ENCODE measurements at places on chromosomes 13 and 19.

- no peak for DNase-seq
Measured at GRCh38 chr19:14059093-14059480, 2.8 kb downstream of the PALM3 start.

DNA sequence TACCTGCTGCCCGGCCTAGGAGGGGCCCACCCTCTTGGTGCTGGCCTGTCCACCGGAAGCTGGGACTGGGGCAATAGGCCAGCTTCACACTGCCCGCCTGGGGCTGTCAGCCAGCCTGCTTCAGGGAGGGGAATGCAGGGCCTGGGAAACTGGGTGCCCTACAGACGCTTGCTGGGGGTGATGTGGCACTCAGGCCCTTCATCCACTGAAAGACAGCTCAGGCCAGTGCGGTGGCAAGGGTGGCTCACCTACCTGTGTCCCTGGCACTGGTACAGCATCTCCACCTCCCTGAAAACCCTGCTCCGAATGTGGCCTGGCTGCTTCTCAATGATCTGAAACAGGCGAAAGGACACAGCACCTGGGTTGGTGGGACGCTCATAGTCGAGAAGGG is 7.8 kb downstream of the MKNK2 start:
- no peak for DNase-seq

DNA sequence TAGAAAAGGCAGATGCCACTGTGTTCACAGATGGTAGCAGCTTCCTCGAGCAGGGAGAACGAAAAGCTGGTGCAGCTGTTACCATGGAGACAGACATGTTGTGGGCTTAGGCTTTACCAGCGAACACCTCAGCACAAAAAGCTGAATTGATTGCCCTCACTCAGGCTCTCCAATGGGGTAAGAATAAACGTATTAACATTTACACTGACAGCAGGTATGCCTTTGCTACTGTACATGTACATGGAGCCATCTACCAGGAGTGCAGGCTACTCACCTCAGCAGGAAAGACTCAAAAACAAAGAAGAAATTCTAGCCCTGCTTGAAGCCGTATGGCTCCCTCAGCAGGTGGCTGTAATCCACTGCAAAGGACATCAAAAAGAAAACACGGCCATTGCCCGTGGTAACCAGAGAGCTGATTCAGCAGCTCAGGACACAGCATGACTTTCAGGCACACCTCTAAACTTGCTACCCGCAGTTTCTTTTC is 197.7 kb downstream of the ZNF737 start:
- no peak for DNase-seq

GRCh38 chr13:42875475-42876269 is 94.3 kb downstream of the FAM216B start:
- DNase-seq = no peak

DNA sequence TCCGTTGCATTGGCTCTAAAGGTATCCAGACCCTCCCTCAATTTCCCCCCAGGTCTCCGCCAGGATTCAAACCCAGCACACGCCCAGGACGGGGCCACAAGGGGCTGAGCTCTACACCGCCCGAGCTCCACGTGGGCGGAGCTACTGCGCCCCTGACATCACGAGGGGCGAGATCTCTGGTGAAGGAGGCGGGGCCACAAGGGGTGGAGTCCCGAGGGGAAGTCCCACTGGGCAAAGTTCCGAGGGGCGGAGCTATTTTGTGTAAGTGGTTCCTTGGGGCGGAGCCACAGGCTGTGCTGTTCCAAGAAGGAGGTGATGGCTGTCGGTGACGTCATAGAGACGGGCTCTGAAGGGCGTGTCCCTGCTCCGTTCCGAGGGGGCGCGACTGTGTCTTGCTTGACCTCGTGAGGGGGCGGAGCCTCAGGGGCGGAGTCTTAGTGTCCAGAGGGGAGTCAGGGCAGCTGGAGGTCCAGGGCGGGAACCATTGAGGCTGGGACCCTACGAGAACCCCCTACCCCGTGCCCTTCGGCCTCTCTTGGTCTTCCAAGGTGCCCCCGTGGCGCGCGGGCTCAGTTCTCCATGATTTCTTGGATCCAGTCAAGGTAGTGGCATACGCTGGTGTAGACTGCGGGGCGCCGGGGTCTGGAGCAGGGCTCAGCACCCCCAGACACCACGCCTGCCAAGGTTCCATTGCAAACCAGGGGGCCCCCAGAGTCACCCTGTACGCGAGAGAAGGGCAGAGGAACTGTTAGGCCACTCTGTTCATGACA is 1.3 kb upstream of the KLK8 start:
- no peak for DNase-seq

DNA sequence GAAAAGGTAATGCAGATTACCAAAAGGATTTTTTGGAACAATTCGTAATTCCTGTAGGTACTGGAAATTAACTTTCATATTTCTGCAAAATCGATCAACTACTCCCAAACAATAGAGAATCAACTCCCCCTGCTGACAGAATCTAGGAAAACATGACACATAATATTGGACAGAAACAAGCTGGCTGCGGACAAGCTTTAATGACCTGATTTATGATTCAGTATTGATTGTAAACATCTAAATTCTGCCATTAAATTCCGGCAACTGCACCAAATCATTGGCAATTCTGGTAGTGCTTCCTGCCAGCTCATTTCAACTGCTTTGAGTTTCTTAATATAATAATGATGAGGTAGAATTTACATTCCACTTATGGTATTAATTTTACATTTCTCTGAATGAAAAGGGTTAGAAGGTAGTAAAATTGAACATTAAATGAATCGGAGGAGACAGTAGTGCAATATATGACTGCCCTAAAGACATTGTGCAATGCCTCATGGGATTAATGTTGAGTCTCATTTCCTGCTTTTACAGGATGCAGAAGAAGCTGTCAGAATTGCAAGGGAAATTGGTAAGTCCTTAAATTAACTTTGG is 146.5 kb downstream of the PCCA start:
- DNase-seq = no peak

- DNase-seq = no peak
Measured at GRCh38 chr13:73065665-73066340, 7.0 kb downstream of the KLF5 start.

DNA sequence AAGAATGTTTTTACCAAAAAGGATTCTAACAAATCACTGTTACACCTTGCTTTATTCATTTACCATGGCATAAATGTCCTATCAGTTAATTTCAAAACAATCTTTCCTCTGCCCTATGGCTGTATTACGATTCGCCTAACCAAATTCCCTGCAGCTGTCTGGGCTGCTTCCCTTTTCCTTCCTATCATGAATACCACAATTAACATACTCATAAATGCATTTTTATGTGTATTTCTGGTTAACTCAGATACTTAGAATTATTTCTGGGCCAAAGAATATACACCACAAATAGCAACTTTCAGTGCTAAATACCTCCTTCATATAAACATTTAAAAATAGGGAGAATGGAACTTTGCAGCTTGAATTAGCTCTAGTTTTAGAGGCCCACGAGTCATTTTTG is 30.4 kb downstream of the ANKRD10 start:
- no peak for DNase-seq

DNA sequence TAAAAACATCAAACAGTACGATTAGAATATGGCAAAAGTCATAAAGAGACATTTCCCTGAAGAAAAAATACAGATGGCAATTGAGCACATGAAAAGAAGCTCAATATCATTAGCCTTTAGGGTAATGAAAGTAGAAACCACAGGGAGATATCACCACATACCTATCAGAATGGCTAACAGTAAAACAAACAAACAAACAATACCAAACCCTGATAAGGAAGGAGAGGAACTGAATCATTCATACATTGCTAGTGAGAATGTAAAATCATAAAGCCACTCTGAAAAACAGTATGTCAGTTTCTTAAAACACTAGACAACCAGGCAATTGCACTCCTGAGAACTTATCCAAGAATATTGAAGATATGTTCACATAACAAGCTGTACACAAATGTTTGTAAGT is 1342.5 kb upstream of the SLC10A2 start:
- DNase-seq = no peak

DNA sequence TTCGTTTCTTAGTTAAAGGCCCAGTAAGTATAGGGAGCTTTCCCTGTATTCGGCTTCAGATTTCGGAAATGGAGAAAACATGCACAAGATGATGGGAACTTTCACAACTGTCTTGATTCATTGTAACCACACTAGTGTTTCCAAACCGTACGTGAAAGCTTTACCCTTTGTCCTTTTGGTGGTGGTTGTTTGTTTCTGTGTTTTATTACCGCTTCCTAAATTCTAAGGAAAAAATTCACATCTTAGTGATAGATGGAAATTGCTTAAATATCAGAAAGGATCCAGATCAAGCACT is 504 bp upstream of the VWA8 start:
- no peak for DNase-seq

DNA sequence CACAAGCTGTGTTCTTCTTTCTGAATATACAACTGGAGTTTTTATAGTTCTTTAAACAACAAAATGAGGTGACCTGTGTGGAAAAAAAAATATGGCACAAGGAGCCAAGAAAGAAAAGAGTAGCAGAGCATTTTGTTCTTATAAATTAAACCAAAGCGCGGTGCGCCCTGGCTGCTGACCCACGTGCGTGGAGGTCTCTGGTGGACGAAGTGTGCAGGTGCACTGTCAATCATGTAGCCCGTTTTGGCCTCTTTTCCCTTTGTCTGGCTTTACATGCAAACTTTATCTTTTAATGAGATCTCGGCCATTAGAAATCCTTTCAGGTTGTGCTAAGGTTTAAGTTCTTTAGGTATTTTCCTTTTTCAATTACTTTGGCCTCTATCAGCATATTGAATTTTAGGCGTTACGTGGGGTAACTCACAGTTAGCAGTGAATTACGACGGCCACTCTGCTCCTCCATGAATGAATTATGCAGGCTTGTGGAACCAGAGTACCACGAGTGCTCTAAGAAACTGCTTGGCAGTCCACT is 443.9 kb upstream of the SLC10A2 start:
- DNase-seq = no peak

DNA sequence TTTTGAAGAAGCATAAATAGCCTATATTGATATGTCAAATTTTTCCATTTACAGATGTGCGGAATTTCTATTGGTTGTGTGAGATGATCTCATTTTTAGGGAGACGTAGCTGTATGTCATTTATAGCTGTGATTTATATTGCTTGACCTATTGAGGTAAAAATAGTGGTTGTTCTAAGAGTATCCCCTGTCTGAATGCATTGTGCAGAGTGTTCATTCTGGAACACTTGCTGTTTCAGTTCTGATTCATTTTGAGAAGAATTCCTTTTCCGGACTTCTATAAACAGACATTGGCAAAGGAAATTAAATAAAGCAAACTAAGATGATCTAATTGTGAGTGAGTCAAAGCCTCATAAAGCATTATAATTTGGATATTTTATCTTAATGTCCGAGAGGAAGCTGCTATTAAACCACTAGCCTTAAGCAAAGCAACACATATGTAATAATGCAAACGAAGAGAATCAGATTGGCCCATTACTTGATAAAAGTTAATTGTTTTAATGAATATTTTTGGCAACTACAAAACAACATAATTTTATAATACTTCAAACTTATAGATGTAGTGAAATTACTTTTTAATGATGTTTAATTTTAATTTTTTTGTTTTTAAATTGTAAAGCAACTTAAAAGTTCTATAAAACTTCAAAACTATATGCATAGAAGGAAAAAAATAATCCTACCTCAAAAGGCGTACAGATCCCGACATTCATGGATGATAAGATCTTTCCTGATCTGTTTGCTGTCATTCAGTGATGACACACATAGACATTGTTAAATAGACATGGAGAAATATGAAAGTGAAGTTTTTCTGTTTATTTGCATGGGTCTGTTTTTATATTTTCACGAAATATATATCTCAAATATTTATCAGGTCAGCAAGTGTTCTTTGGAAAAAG is 942.6 kb upstream of the SLC10A2 start:
- DNase-seq = no peak

DNA sequence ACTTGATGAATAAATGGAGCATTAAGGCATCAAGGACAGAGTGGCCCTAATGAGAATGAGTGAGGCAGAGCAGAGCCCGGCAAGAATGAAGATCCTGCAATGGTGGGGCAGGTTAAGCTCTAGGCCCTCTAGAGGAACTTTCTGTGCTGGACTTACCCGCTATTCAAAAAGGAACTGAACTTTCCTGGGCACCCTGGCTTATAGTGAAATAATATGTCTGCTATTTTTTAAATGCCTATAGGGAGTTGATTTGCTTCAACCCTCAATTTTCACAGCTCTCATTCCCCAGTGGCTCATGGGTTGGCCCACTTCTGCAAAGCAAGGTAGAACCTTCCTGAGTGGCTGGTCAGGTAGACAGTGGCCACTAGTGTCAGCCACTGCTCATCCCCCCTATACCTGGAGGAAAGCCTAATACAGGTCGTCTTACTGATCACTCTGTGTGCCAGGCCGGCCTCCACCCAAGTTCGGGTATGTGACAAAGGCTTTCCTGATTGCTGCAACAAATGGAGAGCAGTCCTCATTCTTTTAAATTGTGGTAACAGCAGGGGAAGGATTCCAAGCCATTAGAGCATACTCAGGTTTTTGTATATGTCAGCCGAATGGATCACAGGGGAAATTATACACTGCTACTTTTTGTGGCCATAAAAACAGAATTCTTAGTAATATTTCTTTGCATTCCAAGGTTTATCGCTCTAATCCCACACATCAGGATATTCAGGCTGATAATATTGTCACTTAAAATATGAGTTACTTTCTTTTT is 103.0 kb downstream of the KL start:
- no peak for DNase-seq
